ENCODE measurements at places on chromosomes 12 and 14. TPM values are rescaled to one million over a fixed set of nuclear protein-coding genes. Genes with fewer than 3 reads are reported as not detected.
A peak's percentile ranks its signal among the peaks of the same experiment; 100 is the strongest.

The TMEM121 gene
- 9.3 TPM for total RNA-seq

The GPX2 gene
- total RNA-seq, result 77.3 TPM

The TAS2R7 gene
- not detected for total RNA-seq

GRCh38 chr14:85732031-85732430 lies 202.1 kb downstream of the FLRT2 start:
- DNase-seq, result no peak
- no peak overlapping the region for H3K27ac ChIP-seq
- no peaks in the 10 kb centered on the region for H3K4me1 ChIP-seq
- no peak overlapping the region for H3K4me3 ChIP-seq

GRCh38 chr14:92970271-92970670 lies 47.3 kb downstream of the CHGA start:
- no peak for DNase-seq
- no peaks in the 10 kb centered on the region for H3K36me3 ChIP-seq
- H3K27ac ChIP-seq, result no peak overlapping the region
- H3K4me3 ChIP-seq, result no peak overlapping the region
- H3K4me1 ChIP-seq, result peaks cover 34% of the 10 kb centered on the region

DNA sequence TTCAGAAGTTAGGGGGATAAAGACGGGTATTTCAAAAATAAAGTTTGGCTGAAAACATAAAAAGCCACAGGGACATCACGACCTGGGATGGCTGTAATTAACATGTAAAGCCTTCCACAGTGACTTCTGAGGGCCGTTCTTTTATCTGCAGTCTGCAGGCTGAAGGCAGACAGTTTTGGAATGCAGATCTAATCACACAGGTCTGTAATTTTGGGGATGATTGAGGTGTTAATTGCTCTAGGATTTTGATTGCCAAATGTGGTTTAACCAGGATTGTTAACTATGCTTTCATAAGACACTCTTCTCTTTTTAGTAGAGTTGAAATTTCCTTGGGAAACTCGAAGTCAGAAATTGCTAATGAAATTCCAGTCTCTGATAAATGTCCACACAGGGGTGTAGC lies 355.5 kb downstream of the ATP23 start:
- no peak for DNase-seq
- no peaks in the 10 kb centered on the region for H3K4me1 ChIP-seq
- no peaks in the 10 kb centered on the region for H3K36me3 ChIP-seq

The BCAT1 gene
- 20.6 TPM for total RNA-seq

DNA sequence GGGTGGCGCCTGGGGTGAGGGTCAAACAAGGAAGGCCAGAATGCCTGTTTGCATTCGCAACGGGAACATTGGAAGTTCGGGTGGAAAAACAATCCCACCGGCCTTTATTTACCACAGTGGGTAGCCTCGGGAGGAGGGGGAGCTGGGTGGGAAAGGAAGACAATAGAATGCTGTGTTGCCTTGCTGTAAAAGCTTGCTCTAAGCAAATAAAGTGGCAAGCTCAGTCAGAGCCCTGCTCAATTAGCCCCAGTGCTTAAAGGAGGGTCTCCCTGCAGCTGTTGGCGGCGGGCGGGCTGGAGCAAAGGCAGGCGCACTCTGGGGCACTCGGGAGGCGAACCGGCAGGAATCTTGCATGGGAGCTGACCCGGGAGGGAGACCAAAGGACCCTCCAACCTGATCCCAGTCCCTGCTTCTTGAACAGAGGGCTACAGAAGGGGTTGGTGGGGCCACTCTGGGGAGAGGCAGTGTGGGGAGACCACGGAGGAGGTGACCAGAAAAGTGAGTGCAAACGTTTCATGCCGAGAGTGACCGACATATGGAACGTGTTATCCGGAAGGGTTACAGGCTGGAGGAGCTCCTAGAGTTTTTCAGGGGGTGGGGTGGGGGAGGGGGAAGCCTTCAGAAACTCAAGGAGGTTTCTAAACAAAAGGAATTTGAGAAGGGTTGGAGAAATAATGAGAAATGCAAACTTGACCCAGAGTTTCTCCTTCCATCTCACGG lies 48.5 kb downstream of the NTF3 start:
- peaks cover 12% of the 10 kb centered on the region for H3K4me1 ChIP-seq
- no peak overlapping the region for H3K4me3 ChIP-seq
- H3K36me3 ChIP-seq, result no peaks in the 10 kb centered on the region
- H3K27me3 ChIP-seq, result no peaks in the 10 kb centered on the region
- H3K27ac ChIP-seq, result peak overlapping the region; percentile 35
- DNase-seq, result no peak

DNA sequence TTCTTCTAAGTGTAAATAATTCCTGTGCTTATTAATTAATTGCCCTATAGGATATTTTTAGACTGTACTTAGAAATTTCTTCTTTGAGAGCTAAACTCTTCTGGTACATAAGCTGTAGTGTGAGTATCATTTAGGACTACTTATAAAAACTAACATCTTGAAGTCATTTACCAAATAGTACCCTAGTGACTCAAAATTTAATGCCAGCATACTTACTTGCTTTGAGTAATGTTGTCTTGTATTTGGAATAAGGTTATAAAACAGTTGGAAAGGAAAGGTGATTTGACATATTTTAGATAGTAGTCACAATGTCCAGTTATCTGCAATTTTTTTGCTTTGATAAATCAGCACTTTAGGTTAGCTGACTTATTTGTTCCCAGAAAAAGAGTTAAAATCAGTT lies 39.1 kb downstream of the SPATA7 start:
- peaks cover 3% of the 10 kb centered on the region for H3K36me3 ChIP-seq
- H3K4me3 ChIP-seq, result no peak overlapping the region
- no peak for DNase-seq
- no peak overlapping the region for H3K27ac ChIP-seq
- no peaks in the 10 kb centered on the region for H3K27me3 ChIP-seq

DNA sequence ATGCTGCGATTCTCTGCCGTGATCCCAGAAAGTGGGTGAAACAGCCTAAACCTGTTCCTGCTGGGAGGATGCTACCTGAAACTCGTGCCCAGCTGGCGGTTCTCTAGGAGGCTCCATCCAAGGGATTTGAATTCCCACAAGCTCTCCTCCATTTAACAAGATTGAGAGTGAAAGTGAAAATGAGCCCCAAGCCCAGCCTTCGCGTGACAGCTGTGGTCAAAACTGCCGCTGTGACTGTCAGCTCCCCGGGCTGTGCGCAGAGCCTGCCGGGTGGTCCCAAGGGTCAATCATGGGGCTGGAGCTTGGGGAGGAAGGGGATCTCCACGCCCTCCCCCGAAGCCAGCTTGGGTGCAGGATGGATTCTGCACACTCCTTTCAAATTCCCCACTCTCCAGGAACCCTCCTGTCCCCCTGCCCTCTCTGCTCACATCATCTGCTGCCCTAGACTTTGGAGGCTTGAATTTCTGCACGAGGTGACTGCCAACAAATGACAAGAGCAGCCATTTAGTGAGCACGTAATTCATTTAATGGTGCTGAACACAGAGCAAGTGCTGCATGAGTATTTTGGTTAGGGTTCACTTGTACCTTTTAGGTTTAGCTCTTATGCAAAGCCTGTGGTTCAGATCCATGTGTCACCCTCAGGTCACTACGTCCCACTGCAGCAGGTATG lies 5.3 kb downstream of the ASB2 start:
- H3K4me3 ChIP-seq, result peak overlapping the region; percentile 30
- no peaks in the 10 kb centered on the region for H3K27me3 ChIP-seq
- no peaks in the 10 kb centered on the region for H3K36me3 ChIP-seq
- H3K27ac ChIP-seq, result peak overlapping the region; percentile 5
- no peak for DNase-seq
